ENCODE measurements at places on chromosomes 3 and 15.
A peak's percentile ranks its signal among the peaks of the same experiment; 100 is the strongest.

- DNase-seq, result no peak
Measured at GRCh38 chr3:20051123-20051806, 11.0 kb downstream of the KAT2B start.

DNA sequence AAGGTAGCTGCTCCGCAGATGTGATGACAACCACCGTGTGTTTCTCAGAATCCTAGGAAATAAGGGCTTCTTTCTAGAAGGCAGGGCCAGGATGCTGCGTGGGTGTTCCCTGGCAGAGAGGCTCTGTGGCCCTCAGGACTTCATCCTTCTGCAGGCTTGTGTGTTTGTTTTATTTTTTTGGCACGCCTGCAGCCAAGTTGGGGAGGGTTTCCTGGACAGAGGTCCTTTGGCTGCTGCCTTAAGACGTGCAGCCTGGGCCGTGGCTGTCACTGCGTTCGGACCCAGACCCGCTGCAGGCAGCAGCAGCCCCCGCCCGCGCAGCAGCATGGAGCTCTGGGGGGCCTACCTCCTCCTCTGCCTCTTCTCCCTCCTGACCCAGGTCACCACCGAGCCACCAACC lies at the start of gene CLEC3B:
Gene CLEC3B, plus strand, starts transcription at position 266 of the 400 bp plus-strand sequence. Its CDS starts 60 bp downstream, at position 326.
- DNase-seq, result no peak

GRCh38 chr3:28242519-28242918 lies 1.1 kb downstream of the CMC1 start:
- DNase-seq, result no peak

DNA sequence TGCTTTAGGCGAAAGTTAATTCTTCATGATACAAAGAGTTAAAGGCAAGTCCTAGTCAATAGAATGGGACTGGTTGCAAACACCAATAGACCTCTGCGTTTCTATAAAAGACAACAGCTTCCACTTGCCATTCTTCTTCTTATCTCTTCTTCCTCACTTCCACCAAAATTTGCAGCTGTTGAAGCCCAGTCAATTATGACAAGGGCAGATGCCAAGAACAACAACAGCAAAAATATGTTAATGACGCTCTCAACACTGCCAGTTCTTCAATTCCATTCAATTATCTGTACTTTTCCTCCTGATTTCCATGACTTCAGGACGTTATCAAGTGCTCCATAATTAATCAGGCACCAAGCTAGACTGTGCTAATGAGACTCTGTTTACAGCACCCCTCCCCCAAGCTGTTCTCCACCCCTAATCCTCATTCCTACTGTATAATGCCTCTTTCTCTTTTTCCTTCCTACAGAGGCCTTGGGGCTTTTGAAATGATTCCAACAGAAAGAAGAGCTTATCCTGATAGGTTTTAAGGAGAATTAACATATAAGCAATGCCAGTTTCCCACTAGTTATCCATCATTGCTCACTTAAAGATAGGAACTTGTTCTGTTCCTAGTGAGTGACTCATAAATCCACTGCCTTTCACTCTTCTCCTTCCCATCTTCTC lies 1160.5 kb downstream of the IGSF11 start:
- DNase-seq, result no peak

GRCh38 chr3:24521420-24522145 lies 26.9 kb upstream of the THRB start:
- DNase-seq, result no peak

DNA sequence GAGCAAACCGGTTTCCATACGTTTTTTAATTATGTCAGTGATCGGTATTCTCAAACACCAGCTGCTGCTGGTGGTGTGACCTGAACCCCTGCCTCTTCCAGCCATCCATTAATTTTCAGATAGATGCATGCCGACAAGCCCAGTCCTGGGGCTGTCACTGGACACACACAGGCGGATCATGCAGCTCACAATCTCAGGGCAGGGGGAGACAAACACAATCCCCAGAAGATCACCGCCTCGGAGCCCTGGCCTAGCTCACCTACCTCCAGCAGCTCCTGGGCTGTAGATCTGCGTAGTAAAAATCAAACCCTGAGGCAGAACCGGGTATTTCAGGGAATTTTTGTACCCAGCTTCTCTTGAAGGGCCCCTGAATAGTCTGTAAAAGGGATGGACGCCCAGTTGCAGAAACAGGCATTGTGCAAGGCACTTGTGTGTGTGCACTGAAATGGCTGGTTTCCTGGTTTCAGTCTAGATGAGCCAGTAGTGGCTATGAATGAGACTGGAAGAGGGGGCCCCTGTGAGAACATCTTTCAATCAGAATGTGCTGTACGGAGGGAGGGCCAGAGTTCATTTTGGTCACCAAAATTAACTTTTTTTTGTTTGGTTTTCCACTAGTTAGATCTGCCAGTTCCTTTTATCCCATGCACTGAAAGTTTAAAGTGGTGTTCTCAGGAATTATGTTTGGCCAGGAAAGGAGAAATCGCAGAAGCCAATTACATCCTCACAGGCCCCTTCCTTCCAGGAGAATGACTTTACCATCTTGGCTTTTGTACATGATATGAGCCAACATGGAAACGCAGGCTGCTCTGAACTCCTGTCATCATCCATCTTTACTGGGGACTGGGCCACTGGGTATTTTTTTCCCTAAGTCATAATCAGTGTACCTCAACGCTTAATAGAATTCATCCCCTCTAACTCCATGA lies 55.0 kb upstream of the RPL32 start:
- DNase-seq, result no peak

DNA sequence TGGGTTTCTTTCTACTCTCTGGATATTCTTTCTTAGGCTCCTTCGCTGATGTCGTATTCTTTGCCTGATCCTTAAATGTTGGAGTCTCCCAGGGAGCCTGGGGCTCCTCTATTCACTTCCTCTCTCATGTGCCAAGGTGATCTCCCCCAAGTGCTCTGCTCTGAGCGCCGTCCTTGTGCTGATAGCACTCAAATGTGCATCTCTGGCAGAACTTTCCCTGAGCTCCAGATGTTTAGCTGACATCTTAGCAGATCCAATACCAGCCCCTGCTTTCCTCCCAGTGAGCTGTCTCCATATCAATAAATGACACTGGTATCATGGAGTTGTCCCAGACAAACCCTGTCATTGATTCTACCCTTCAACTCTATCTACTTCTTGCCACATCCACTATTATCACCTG lies 62.4 kb downstream of the NTRK3 start:
- no peak for DNase-seq

DNA sequence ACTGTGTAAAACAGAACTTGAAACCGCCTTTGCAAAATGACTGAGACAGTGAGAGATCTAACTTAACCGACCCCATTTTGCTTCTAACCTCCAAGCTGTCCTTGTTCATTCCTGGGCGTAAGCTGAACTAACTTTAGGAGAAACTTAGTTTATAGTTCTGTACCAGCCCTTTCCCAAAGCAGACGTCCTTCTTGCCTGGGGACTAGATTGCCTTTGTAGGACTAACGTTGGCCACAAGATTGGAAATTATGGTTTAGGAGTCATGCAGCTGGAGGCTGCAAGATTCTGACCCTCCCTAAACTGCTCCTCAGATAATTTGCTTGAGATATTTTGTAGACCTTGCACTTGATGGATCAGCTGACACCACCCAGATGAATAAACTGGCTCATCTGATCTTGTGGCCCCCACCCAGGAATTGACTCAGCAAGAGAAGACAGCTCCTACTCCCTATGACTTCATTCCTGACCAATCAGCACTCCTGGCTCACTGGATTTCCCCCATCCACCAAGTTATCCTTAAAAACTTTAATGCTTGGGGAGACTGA lies 219.9 kb upstream of the PROK2 start:
- no peak for DNase-seq

DNA sequence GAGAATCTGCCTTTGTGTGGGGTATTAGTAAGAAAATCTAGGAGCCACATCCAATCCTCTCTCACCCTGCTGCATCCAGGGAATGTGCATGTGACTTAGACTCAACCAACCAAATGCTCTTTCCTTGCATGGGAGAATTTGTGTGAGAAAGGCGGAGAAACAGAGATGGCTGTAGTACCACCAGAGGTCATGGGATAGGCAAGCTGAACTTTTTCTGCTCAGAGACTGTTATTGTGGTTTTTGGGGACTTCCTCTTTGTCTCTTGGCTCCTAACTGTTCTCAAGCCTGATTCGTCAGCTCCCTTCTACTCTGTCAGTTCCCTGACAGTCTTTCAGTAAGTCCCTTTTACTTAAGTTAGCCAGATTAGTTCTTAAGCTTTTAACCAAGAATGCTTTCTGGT lies 2.6 kb upstream of the ZSCAN2 start:
- DNase-seq, result no peak

DNA sequence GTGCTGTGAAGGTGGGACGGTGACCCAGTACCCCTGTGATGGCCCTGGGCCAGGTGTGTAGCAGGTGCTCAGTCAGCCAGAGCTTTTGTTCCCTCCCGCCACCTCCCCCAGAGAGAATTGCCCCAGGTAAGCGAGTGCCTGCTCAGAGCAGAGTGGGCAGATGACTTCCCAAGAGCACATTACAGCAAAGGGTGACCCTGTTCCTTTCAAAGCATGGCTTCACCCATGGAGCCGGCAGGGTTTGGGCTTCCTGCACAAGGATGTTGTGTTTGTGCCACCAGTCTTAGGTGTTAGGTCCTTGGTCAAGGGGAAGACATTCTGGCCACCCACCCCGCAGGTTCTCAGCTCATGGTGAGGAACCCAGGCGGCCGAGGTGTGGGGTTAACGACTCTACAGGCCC lies 30.7 kb downstream of the SLC6A6 start:
- no peak for DNase-seq

GRCh38 chr3:55654123-55654760 lies 167.1 kb upstream of the WNT5A start:
- DNase-seq, result no peak

GRCh38 chr3:37899101-37899707 lies 37.5 kb downstream of the CTDSPL start:
- DNase-seq, result no peak

DNA sequence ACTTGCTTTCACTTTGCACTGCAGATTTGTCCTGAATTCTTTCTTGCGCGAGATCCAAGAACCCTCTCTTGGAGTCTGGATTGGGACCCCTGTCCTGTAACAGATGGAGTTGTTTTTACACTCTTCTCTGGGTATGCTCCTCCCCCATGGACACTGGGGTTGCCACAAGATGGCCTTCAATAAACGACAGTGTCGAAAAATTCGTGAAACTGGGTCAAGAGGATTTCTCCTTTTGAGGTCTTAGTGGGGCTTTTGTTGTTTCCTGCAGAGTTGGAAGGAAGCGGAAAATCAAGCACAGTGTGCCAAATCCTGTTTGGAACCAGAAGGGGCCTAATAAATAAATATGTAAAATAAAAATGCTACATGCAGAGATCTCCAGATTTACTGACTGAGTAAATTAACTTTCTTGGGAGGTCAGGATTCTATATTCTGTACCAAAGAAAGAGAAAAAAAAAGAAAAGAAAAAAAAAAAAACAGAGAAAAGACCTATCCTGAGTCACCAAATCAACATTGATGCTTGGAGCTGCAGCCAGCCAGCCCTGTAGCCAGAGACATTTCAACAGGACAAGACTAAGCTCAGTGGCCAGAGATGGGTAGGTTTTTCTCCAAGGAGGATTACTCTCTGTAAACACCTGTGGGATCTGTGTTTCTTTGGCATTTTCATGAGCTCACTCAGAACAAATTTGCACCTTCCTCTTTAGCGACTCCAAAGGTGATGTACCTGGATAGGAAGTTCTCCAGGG lies 24.8 kb downstream of the CCDC80 start:
- DNase-seq, result no peak

DNA sequence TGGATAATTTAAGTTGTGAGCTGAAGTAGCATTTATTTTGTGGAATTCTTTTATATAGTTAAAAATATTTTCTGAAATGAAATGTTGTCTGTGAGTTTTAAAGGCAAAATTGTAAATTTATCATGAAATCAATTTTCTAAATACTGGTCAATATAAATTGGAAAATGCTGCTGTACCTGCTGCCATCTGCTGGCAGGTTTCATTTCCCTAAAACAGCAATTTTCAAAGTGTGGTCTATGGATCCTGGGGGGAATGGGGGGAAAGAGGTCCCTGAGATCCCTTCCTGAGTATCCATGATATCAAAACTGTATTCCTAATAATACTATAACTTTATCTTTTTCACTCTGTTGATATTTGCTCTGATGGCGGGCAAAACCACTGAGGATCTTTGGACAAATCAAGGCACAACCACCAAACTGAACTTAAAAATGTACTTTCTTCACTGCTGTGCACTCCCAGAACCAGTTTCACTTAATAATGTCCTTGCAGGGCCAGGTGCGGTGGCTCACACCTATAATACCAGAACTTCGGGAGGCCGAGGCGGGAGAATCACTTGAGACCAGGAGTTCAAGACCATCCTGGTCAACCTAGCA lies 17.2 kb upstream of the CCR4 start:
- peak; percentile 45 for DNase-seq

- DNase-seq, result no peak
Measured at GRCh38 chr3:45993421-45994027, 2.1 kb downstream of the FYCO1 start.

DNA sequence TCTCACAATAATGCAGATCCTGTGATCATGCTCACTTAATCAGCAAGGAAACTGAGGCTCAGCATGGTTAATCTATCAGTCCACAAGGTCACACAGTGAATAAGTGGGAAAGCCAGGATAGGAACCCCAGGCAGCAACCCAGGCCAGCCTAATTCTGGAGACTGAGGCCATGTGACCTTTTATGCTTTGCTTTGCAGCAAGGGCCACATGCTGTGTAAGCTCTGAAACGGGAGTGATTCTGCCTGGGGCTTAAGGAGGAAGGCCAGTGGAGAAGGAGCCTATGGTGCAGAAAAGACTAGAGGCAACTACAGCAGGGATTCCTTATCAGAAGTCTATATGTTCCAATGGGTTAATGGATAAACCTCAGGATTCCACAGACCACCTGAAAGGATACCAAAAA lies 157.6 kb upstream of the PPP2R3A start:
- DNase-seq, result no peak

- DNase-seq, result no peak
Measured at GRCh38 chr3:7999384-7999783, 502.2 kb upstream of the LMCD1 start.

DNA sequence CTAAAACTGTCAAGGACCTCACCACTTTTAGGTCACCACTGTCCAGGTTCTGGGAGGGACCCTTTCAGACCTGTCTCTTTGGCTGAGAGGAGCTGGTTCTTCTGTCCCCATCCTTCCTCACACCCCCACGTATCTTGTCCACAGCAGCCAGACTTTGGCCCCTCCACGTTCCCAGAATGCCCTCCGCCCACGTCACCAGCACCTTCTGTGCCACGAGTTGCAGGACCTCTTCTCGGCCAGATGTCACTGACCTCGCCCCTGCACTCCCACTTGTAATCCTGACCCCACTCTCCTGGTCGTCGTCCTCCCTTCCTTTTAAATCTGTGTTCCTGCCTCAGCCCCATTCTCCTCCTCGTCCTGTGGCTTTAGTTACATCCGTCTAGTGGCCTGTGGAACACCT lies 22.6 kb upstream of the SEC13 start:
- no peak for DNase-seq
